ENCODE measurements at places on chromosomes 5 and 9.

GRCh38 chr9:107922260-107922659 is 432.7 kb upstream of the KLF4 start:
- DNase-seq, result no peak

- no peak for DNase-seq
Measured at GRCh38 chr9:130897848-130898551, 1.4 kb upstream of the QRFP start.

GRCh38 chr5:112205846-112206245 is 213.2 kb downstream of the EPB41L4A start:
- DNase-seq, result peak; percentile 81

DNA sequence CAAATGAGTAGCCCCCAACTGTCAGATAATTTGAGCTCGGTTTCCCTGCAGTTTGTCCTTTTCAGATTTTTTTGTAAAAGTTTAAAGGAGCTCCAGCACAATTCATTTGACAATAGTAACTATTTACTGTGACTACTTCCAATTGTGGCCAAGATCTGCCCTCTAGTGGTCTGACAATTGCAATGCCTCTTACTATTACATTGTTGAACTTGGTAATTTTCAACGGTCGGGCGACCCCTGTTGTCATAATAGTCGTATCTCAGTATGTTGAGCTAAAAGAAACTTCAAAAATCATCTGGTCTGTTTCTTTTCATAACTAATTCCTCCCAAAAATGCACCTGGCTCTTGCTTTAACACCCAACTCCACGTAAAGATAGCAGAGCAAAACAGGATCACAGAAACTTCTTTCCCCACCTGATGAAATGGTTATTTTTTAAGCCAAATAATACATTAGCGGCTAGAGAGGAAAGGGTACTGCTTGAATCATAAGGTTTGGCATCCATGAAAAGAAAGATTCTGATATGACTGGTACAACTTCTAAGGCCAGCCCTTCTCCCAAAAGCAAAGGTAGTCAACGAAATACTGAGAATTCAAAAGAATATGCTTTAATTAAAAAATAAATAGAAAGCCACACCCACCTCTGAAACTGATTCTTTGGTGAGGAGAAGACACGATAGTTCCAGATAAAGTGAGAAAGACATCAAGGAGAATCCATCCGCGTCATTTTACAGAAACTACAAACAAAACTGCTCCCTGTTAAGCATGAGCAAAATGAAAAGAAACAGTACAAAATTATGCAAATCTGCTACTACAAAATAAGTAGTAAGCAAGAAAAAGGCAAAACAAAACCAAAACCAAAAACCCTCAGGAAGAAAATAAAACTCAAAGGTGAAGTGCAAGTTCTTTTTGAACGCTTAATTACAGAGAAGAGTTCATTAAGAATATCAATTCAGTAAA is 76.9 kb upstream of the HTR4 start:
- DNase-seq, result peak; percentile 66

DNA sequence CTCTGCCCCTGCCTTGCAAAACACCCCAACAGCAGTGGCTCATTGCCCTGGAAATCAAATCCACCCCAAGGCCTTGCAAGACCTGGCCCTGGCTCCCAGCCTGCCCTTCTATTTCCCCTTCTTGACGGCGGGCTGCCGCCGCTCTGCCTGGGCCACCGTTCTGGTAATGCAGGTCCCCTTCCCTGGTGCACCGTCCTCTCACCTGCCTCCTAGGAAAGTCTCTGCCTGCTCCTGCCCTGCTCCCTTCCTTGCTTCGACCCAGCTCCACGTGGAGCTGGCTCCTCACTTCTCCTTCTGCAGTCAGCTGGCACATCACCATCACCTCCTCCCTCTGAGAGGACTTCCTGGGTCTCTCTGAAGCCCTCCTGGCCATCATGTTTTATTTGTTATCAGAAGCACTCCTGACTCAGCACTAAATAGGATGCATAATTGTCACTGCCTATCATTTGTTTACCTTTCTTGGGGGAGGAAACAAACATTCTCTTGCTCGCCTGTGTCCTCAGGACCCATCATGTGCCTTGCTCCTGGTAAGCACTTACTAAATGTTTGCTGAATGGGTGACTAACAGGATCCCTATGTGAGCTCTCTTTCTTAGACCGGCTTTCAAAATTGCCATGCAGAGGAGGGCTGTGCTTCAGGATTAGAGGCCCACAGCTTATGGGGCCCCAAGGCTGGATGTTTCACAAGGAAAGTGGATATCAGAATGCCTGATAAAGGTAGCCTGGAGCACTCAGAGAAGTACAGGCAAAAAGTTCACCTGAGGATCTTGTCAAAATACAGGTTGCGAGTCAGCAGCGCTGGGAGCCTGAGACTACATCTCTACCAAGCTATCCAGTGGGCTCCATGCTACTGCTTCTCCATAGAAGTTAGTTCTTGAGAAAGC is 19.6 kb upstream of the C5orf47 start:
- no peak for DNase-seq

GRCh38 chr5:16921211-16921610 is 14.9 kb downstream of the MYO10 start:
- DNase-seq, result no peak

- DNase-seq, result no peak
Measured at GRCh38 chr9:98298476-98298875, 43.0 kb upstream of the TBC1D2 start.

DNA sequence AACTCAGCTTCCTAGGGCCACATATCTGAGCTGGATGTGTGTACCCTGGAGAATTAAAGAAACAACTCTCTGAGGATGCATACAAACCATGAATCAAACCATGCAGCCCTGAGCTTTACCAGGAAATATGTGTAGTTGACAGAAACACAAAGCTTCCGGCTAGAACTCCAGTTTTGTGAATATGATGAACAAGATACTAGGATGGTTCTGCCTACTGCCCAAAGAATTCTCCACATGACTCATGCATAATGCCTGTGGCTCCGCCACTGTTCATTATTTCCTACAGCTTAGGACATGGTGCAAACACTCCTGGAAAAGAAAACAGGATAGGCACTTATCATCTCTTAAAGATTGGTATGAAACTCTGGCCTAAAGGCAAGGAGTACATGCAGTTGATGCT is 343.4 kb downstream of the DNAH5 start:
- DNase-seq, result no peak

- no peak for DNase-seq
Measured at GRCh38 chr9:20032413-20033006, 243.7 kb upstream of the SLC24A2 start.

- no peak for DNase-seq
Measured at GRCh38 chr9:113477661-113478060, 14.1 kb downstream of the RGS3 start.

DNA sequence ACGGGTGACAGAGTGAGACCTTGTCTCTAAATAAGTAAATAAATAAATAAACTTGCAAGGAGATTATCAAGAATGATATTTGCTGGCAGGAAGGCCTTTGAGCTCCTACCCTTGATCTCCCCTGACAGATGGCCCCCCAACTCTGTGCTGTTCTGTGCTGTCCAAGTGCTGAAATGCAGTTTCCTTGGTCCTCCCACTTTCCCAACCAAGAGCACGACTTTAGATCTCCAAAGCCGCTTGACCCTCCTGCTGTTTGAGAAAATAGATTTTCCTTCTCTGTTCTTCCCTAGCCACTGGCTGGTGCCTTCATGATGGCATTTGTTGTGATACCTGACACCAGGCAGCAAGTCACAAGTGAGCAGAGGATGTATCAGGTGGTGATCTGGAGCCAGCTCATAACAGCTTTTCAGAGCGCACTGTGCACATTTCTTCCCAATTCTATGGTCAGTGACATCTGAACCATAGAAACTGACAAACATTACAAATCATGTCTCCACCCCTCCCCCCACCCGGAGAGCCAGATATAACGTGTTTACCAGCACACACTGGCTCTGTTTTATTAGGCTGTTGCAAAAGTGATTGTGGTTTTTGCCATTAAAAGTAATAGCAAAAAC is 80.0 kb upstream of the PUM3 start:
- DNase-seq, result peak; percentile 39

- no peak for DNase-seq
Measured at GRCh38 chr5:149759986-149760853, 30.1 kb downstream of the PPARGC1B start.

- no peak for DNase-seq
Measured at GRCh38 chr5:113269023-113269997, 165.5 kb downstream of the TSSK1B start.

DNA sequence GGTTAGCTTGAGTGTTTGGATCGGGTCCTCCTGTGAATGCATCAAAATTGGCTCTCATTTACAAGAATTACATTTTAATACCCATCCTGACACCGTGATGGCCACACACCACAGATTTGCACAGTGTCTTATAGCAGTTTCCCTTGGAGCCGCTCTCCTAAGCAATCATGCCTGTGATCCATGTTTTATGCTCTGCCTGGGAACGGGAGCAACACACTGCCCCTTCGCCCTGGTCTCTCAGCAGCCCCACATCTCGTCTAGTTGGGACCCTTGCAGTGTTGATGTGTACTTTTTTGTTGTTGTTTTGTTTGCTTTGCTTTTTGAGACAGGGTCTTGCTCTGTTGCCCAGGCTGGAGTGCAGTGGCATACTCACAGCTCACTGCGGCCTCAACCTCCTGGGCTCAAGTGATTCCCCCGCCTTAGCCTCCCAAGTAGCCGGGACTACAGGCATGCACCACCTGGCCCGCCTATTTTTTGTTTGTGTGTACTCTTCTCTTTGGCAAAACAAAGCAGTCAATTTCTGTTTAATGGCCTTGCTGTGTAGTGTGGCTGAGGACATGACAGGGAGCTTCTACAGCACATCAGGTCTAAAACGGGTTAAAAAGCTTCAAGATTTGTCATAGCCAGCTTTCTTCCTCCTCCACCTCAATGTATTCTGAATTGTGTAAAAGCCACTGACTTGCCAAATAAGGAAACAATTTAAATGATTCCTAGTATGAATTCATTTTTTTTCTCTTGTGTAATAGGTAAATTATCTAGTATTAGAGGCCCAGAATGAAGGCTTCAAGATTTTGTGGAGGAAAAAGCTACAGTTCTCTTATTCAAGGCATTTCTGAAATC is 101.6 kb upstream of the TBCA start:
- DNase-seq, result no peak

DNA sequence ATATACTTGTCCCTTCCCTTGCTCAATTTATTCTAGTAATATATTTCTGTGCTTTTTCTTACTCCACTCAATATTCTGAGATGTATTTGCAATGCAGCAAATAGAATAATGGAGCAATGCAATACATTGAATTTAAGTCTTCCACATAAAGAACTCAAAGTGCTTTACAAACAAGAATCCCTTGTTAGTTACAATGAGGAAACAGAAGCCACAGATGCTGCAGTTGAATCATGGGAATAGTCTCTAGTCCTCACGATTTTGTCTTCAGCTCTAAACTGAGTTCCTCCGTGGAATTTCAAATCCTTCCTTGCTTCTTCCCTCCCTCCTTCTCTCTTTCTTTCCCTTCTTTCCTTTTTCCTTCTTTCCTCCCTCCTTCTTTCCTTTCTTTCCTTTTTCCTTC is 12.5 kb upstream of the TAS2R1 start:
- DNase-seq, result no peak

DNA sequence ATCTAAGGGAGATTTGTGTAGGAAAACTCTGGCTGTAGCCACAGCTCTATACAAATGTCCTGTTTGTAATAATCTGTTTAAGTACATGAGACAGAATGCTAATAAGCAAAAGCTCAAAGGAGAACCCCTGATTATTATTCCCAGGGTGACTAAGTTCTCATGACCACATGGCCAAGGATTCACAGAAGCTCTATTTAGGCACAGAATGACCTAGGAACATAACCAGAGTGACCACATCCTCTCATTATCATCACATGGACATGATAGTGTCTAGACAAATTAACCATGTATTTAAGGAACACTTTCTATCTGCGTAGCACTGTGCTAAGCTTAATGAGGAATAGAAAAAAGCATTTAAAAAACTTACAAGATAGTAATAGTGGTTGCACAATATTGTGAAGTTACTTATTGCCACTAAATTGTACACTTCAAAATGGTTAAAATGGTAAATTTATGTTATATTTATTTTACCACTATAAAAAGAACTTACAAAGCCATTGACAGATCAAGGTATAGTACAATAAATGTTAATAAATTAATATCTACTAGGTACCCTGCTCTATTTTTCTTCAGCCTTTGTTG is 56.3 kb downstream of the STX17 start:
- DNase-seq, result no peak

- peak; percentile 91 for DNase-seq
Measured at GRCh38 chr9:107283623-107284616, 841 bp downstream of the RAD23B start.

GRCh38 chr5:175688352-175689146 is 30.7 kb downstream of the HRH2 start:
- DNase-seq, result no peak

GRCh38 chr5:58066557-58066956 is 393.3 kb downstream of the PLK2 start:
- DNase-seq, result no peak

DNA sequence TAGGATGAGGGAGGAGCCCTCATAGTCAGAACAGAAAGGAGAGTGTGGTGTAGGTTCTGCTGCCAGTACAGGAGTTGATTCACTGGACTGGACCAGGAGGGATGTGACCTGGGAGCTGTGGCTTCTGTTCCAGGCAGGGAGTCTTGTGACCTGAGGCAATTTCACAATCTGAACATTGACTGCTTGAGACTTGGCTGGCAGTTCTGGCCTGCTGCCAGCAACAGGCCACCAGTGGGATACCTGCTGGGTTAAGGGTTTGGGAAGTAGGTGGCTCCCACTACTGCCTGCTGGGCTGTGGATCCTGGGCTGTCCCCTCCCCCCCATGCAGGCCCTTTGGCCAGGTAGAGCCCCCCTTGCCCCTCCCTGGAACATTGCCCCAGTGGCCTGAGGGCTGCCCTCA is 268.6 kb upstream of the ARRDC3 start:
- no peak for DNase-seq

DNA sequence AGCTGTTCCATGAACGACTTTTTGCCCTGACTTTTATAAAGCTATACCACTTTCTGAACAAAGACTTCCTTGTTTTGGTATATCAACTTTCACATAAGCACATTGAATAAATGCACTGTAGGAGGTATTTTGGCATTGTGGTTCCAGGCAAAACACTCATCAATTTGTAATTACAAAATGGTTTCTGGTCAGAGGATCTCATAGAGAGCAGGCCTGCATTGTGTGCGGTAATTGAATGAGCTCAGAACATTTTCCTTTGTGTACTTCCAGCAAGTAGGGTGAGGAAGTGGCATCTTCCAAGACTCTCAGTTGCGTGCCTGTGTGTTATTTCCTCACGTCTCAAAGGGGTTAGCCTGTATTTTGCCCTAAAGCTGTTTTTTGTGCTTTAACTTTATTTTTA is 89.2 kb downstream of the PDE6A start:
- no peak for DNase-seq

GRCh38 chr5:5497152-5497788 is 74.8 kb downstream of the ICE1 start:
- peak; percentile 74 for DNase-seq

GRCh38 chr5:43401827-43402226 is 10.4 kb downstream of the CCL28 start:
- peak; percentile 52 for DNase-seq

- no peak for DNase-seq
Measured at GRCh38 chr5:63262185-63262981, 683.8 kb downstream of the LRRC70 start.

- peak; percentile 28 for DNase-seq
Measured at GRCh38 chr5:37043693-37044092, 167.1 kb downstream of the NIPBL start.

- no peak for DNase-seq
Measured at GRCh38 chr9:135820661-135821060, 86.7 kb downstream of the CAMSAP1 start.
